NCI-H1417 treated with DMSO at 0.1 percent for 48 hours (cell line): ENCODE measurements at places on chromosomes 6 and 20.

DNA sequence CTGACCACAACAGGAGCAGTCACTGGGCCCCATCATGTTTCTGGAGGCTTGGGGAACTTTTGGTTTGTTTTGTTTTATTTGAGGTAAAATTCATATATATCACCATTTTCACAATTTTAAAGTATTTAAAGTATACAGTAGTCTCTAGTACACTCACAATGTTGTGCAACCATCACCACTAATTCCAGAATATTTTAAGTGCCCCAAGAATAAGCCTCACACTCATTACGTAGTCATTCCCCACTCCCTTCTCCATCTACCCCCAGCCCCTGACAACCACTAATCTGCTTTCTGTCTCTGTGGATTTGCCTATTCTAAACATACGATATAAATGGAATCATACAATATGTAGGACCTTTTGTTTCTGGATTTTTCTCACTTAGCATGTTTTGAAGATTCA lies 29.0 kb downstream of the RTN4IP1 start:
- no peak for DNase-seq

DNA sequence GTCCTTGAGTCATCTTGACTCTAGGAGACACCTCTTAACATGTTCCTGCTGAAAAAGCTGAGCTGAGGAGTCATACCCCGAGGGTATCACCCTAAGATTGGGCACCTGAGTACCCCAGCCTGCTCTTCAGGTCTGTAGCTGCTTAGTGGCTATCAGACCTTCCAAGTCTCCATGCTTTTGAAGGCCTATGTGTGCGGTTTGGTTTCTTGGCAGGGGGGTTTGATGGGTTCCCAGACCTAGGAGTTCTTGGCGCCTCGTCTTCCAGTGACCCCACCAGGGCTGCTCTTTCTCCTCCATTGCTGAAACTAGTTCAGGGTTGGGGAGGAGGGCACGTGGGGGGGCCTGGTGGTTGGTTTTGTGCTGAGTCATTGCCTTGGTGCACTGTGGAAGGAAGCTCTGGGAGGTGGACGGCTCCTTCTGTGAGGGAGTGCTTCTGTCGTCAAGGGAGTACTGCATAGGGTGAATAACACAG lies 20.1 kb downstream of the IGF2R start:
- no peak for DNase-seq

DNA sequence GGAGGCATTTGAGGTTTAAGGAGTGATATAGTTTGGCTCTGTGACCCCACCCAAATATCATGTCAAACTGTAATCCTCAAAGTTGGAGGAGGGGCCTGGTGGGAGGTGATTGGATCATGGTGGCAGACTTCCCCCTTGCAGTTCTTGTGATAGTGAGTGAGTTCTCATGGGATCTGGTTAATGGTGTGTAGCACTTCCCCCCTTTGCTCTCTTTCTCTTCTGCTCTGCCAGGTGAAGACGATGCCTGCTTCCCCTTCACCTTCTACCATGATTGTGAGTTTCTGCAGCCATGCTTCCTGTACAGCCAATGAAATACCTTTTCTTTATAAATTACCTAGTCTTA lies 1.7 kb upstream of the HDDC2 start:
- no peak for DNase-seq

- no peak for DNase-seq
Observed at GRCh38 chr6:16251706-16252105, 13.3 kb downstream of the GMPR start.

GRCh38 chr6:6315660-6316059 lies 4.8 kb downstream of the F13A1 start:
- DNase-seq, result no peak

DNA sequence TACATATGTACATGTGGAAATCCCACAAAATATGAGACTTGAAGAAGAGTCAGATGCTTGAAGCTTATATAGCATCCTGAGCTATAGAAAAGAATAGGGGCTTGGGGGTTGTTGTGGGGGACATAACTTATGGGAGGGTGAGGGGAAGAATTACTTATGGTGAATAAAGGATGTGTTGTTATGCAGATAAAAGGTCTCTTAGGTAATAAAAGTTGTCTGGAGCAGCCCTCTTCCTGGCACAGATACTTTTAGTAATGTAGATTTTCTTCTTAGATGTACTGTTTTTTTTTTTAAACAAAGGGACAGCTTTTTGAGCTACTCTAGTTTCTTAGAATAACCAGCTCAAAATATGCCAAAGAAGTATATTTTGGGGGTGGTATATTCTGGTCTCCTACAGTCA lies 35.9 kb downstream of the CHMP4B start:
- no peak for DNase-seq
